ENCODE measurements at places on chromosomes 2 and 18.

- H3K27me3 ChIP-seq = no peaks in the 10 kb centered on the region
- no peak overlapping the region for H3K4me3 ChIP-seq
- H3K4me1 ChIP-seq = no peaks in the 10 kb centered on the region
- H3K36me3 ChIP-seq = no peaks in the 10 kb centered on the region
- H3K27ac ChIP-seq = no peak overlapping the region
Measured at GRCh38 chr2:126858991-126859390, 39.7 kb upstream of the TEX51 start.

- H3K27me3 ChIP-seq = no peaks in the 10 kb centered on the region
- DNase-seq = no peak
- H3K27ac ChIP-seq = no peak overlapping the region
- H3K4me1 ChIP-seq = no peaks in the 10 kb centered on the region
- no peak overlapping the region for H3K4me3 ChIP-seq
Measured at GRCh38 chr18:54151376-54151775, 73.1 kb downstream of the MBD2 start.

GRCh38 chr2:149884871-149885270 lies 297.3 kb upstream of the MMADHC start:
- H3K27me3 ChIP-seq = no peaks in the 10 kb centered on the region
- H3K36me3 ChIP-seq = no peaks in the 10 kb centered on the region
- H3K4me3 ChIP-seq = no peak overlapping the region
- DNase-seq = no peak
- no peak overlapping the region for H3K27ac ChIP-seq

DNA sequence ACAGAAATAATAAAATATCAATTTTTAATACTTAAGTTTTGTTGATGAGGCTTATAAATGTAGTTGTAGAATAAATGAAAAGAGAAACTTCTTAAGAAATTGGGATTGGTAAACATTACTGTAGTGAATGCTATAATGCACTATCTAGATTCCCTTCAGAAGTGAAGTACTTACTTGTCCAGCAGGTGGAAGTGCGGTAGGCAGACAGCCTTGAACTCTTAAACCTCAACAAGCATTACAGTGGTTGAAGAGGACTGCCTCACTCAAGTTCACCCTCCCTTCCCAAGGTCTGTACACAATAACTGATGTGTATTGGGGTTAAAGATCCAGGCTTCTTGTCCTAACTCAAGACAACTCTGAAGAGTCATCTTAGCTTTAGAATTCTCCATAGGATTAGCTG lies 931.0 kb upstream of the LRRTM1 start:
- no peaks in the 10 kb centered on the region for H3K27me3 ChIP-seq
- H3K4me1 ChIP-seq = no peaks in the 10 kb centered on the region
- no peak overlapping the region for H3K4me3 ChIP-seq

DNA sequence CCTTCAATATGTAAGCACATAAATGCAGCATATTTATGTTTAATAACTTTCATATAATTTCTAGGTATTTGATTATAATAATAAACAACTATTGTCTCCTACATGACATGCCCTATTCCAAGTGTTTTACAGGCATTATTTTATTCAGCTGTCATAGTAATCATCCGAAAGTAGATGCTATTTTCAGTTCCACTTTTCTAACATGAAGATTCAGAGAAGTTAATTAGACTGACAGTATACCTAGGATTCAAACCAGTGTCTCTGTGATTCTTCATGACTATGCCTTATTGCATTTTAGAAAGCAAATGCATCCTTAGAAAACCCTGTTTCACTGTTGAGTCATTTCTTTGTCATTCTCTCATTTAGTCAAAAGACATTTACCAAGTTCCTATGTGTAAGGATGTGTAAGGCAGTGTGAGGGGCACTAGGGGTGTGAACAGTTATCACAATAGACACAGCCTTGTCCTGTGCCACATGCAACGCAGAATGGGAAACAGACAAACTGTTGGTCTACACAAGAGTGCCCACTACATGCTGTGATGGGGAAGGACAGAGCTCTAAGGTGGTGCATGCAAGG lies 79.8 kb downstream of the DTNA start:
- DNase-seq = no peak
- no peaks in the 10 kb centered on the region for H3K36me3 ChIP-seq
- H3K27me3 ChIP-seq = no peaks in the 10 kb centered on the region
- no peak overlapping the region for H3K4me3 ChIP-seq

- H3K4me1 ChIP-seq = no peaks in the 10 kb centered on the region
- H3K36me3 ChIP-seq = no peaks in the 10 kb centered on the region
- H3K27ac ChIP-seq = no peak overlapping the region
- no peak overlapping the region for H3K4me3 ChIP-seq
- no peaks in the 10 kb centered on the region for H3K27me3 ChIP-seq
Measured at GRCh38 chr18:79378536-79379250, 17.0 kb upstream of the NFATC1 start.

DNA sequence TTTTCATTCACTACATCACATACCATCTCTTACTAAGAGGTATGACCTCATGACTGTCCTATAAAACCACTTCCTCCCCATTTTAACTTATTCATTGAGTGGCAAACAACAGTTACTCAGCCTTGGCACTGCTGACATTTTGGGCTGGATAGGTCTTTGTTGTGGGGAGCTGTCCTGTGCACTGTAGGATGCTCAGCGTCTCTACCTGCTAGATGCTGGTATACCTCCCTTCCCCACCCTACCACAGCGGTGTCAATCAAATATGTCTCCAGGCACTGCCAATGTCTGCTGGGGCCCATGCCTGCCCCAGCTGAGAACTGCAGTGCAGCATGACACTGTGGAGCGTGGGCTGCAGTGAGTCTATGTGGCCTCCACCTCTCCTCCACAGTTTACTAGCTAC lies 76.3 kb upstream of the MGAT4A start:
- peaks cover 3% of the 10 kb centered on the region for H3K4me1 ChIP-seq
- no peaks in the 10 kb centered on the region for H3K27me3 ChIP-seq
- no peak overlapping the region for H3K27ac ChIP-seq
- no peak overlapping the region for H3K4me3 ChIP-seq
- H3K36me3 ChIP-seq = no peaks in the 10 kb centered on the region

GRCh38 chr2:20468549-20469500 lies 22.0 kb downstream of the RHOB start:
- DNase-seq = no peak
- H3K4me3 ChIP-seq = no peak overlapping the region
- H3K4me1 ChIP-seq = peaks cover 34% of the 10 kb centered on the region
- H3K36me3 ChIP-seq = no peaks in the 10 kb centered on the region

DNA sequence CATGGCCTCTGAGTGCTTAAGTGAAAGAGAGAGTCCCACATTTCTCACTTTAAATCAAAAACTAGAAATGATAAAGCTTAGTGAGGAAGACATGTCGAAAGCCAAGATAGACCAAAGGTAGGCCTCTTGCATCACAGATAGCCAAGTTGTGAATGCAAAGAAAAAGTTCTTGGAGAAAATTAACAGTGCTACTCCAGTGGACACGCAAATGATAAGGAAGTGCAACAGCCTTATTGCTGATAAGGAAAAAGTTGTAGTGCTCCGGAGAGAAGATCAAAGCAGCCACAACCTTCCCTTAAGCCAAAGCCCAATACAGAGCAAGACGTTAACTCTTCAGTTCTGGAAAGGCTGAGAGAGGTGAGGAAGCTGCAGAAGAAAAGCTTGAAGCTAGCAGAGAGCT lies 32.1 kb downstream of the PSMD1 start:
- H3K27ac ChIP-seq = no peak overlapping the region
- H3K4me1 ChIP-seq = no peaks in the 10 kb centered on the region
- H3K36me3 ChIP-seq = no peaks in the 10 kb centered on the region
- no peak for DNase-seq

DNA sequence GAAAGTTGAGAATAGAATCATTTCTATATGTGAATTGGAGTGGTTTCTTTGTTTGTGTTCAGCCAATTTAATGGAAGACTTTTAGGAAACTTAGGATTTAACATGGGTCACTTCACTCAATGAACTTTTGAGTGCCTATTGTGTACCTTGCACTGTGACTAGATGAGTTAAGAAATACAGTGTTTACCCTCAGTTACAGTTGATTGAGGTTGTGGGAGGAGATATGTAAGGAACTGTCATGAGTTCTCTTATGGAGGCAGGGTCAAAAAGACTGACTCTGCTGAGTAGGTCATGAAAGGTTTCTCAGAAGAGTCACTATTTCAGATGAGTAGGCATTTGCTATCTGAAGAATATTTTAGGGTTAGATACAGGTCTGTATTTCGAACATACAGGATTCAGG lies 98.6 kb downstream of the RAB3GAP1 start:
- peaks cover 14% of the 10 kb centered on the region for H3K36me3 ChIP-seq
- no peak overlapping the region for H3K4me3 ChIP-seq
- H3K4me1 ChIP-seq = no peaks in the 10 kb centered on the region
- no peaks in the 10 kb centered on the region for H3K27me3 ChIP-seq
- no peak for DNase-seq

- H3K4me3 ChIP-seq = no peak overlapping the region
- no peak for DNase-seq
- no peaks in the 10 kb centered on the region for H3K27me3 ChIP-seq
Measured at GRCh38 chr2:57878171-57878865, 168.3 kb upstream of the VRK2 start.

DNA sequence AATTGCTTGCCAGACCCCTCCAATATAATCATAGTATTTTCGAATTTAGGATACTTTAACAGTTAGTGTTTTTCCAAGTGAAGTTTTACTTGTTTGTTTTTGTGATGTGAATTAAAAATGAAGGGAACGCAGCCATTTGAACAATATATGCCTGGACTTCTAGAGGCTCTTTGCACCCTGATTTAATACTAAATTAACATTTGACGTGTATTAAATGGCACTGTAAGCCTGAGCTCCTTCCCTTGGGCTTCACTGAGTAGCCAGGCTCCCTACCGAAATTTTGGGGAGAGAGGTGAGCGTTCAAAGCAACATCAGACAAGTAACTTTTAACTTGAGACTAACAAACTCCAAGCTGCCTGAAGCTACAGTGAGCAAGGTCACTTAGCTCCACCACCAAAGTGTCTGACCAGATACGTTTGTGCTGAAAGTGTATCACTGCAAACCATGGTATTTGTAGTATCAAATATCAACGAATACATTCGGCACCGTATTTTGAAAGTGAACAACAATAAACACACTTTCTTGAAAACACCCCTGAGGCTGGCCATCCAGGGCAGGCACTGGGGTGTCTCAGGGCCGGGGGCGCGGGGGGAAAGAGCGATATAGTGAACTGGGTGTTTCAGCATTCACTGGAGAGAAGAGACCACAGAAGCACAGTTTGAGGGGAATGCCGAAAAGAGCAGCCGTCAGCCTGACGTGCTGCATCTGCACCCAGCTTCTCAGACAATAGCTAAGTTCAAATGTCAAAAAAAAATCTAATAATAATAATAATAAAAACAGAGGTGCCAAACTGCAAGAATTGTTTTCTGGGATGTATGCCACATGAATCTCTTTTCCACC lies 7.7 kb upstream of the POU3F3 start:
- H3K36me3 ChIP-seq = no peaks in the 10 kb centered on the region
- no peak overlapping the region for H3K4me3 ChIP-seq
- no peak overlapping the region for H3K27ac ChIP-seq
- no peak for DNase-seq
- H3K4me1 ChIP-seq = no peaks in the 10 kb centered on the region

DNA sequence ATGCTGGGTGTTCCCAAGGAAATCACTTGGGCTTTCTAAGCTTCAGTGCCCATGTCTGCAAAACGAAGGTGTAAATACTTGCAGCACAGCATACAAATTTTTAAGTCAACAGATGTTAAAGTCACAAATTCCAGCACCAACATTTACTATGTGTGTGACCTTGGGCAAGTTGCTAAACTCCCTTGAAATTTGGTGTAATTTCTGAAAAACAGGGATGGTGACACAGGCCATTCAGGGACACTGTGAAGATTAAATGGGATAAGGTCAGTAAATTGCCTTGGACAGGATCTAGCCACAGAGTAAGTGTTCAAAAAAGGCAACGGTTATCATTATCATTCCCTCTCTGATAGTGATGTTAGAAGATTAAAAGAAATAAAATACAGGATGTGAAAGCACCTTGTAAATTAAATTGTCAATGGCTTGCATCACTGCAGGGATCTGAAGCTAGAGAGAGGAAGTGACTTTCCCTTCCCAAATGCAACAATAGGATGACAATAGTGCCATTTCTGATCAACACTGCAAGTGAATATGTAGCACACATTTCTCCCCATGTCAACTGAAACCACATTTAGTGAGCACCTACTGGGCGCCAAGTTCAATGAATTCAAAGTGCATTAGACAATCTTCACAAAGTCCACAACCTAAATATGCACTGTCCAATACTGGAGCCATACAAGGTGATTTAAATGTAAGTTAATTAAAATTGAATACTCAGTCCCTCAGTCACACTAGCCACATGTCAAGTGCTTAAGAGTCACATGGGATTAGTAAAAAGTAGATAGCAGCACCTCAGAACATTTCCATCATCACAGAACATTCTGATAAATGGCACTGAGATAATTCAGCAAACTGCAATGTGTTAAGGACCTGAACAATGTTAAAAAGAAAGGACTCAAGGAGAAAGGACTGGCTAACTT lies 81.2 kb downstream of the STK39 start:
- H3K36me3 ChIP-seq = no peaks in the 10 kb centered on the region
- H3K27ac ChIP-seq = no peak overlapping the region
- no peaks in the 10 kb centered on the region for H3K27me3 ChIP-seq
- no peak for DNase-seq
- no peaks in the 10 kb centered on the region for H3K4me1 ChIP-seq
- no peak overlapping the region for H3K4me3 ChIP-seq

DNA sequence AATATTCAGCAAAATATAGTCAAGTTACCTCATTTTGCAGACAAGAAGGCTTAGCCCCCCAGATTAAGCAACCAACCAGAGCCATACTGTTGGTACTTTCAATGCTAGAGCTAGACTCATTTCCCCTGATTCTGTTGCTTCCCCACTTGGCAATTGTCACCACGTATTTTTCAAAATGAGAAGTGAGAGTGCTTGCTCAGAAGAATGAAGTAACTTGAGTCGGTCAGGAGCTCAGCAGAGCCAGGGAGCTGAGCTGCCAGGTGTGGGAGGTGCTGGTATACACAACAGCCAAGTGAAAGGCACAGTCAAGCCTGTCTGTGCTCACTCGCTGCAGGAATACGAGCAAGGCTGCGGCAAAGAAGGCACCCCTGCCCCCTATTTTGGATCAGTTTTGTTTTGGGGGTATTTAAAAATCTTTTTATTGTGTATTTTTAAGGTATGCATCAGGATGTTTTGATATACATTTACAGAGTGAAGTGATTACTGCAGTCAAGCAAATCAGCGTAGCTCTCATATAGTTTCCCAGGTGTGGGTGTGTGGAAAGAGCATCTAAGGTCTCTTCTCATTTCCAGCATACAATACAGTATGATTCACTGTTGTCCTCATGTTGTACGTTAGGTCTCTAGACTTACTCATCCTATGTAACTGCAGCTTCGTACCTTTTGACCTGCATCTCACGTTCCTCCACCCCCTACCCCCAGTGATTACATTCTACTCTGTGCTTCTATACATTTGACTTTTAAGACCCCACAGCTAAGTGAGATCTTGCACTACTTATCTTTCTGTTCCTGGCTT lies 62.4 kb downstream of the MRPS9 start:
- DNase-seq = no peak
- H3K27me3 ChIP-seq = no peaks in the 10 kb centered on the region

- no peak for DNase-seq
- no peaks in the 10 kb centered on the region for H3K36me3 ChIP-seq
- H3K27me3 ChIP-seq = no peaks in the 10 kb centered on the region
- H3K4me3 ChIP-seq = no peak overlapping the region
- no peaks in the 10 kb centered on the region for H3K4me1 ChIP-seq
Measured at GRCh38 chr2:88711897-88712296, 20.4 kb downstream of the RPIA start.

- no peak for DNase-seq
- H3K4me3 ChIP-seq = no peak overlapping the region
- H3K36me3 ChIP-seq = no peaks in the 10 kb centered on the region
- peaks cover 12% of the 10 kb centered on the region for H3K4me1 ChIP-seq
Measured at GRCh38 chr2:183057333-183057985, 19.2 kb upstream of the NCKAP1 start.

Measured in right lobe of liver (tissue), 6 donors.